ENCODE measurements at places on chromosomes 11 and 22.

DNA sequence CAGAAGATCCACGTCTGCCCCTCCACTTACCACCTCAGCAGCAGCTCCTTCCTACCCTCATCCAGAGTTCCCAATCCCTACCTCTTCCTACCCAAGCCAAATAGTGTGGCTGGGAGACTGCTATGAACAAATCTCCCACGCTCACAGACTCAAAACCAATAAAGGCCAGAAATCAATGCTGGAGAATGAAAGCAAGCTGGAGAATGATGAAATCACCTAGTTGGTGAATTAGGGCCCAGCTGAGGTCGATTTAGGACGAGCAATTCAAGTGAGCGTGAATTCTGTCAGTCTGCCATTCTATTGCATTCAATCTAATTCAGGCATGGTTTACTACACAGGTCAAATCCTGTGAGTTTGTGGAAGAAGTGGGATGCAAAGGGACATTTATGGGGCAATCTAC, 22.5 kb downstream of the COMMD9 start:
- DNase-seq: no peak

DNA sequence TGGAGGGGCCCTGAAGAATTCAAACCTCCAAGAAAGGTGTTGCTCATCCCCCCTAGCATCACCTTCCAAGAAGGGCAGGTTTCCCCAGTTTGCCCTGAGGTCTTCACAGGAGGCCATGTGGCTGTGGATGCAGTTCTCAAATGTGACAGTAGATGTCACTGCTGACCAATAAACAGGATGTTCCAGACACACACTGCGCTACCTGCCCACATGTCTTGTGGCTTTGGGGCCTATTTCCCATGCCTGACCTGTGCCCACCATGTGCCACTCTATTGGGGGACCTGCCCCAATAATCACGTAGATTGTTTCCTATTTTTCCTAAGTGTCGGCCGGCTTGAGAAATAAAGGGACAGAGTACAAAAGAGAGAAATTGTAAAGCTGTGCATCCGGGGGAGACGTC, 4.5 kb downstream of the GSTT2 start:
- no peak for DNase-seq

GRCh38 chr11:108733479-108734116, 68.7 kb downstream of the DDX10 start:
- no peak for DNase-seq

GRCh38 chr22:27895600-27895999, 23.5 kb downstream of the PITPNB start:
- no peak for DNase-seq

- DNase-seq: no peak
Measured at GRCh38 chr11:59199546-59200422, 12.9 kb downstream of the MPEG1 start.

GRCh38 chr11:61201476-61201875, 1.8 kb upstream of the PGA3 start:
- no peak for DNase-seq
